ENCODE measurements at places on chromosomes 3 and 15.

- DNase-seq, result no peak
These were observed 47.6 kb downstream of the CTDSPL start for GRCh38 chr3:37909067-37909911.

GRCh38 chr15:31023841-31024240 is 32.4 kb upstream of the MTMR10 start:
- DNase-seq, result no peak

DNA sequence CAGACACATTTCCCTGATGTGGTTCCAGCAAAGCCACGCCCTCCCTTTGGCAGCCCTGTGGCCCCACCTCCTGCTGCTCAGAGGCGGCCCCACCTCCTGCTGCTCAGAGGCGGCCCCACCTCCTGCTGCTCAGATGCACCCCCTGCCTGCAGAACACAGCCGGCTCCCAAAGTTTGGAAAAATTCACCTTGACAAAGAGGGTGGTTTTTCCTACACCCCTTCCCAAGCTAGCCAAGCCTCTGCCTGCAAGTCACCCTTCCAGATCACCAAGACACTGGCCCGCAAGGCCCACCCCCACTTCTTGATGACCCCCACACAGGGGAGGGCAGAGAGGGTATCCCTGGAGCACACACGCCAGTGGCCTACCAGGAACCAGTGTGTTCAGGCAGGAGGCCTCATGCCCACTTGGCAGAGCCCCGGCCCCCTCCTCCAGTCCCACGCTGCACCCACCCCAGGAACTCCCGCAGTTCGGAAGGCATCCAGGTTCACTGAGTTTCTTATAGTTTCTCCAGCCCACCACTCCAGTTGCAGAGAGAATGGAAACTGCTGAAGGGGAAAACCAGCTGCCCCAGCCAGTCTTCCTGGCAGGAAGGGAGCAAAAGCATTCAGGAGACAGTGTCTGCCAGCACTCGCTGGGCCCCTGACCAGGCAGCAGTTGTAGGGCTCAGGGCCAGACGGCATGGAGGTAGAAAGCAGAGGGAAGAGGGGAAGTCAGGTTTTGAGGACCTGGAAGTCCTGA is 2.3 kb upstream of the HAPLN3 start:
- DNase-seq, result peak; percentile 60

- DNase-seq, result no peak
These were observed 260.6 kb downstream of the GOLGA6L6 start for GRCh38 chr15:20280933-20281463.

GRCh38 chr3:13475871-13476590 is 4.1 kb upstream of the HDAC11 start:
- DNase-seq, result no peak

GRCh38 chr3:111538681-111539083 is 3.3 kb upstream of the CD96 start:
- no peak for DNase-seq

DNA sequence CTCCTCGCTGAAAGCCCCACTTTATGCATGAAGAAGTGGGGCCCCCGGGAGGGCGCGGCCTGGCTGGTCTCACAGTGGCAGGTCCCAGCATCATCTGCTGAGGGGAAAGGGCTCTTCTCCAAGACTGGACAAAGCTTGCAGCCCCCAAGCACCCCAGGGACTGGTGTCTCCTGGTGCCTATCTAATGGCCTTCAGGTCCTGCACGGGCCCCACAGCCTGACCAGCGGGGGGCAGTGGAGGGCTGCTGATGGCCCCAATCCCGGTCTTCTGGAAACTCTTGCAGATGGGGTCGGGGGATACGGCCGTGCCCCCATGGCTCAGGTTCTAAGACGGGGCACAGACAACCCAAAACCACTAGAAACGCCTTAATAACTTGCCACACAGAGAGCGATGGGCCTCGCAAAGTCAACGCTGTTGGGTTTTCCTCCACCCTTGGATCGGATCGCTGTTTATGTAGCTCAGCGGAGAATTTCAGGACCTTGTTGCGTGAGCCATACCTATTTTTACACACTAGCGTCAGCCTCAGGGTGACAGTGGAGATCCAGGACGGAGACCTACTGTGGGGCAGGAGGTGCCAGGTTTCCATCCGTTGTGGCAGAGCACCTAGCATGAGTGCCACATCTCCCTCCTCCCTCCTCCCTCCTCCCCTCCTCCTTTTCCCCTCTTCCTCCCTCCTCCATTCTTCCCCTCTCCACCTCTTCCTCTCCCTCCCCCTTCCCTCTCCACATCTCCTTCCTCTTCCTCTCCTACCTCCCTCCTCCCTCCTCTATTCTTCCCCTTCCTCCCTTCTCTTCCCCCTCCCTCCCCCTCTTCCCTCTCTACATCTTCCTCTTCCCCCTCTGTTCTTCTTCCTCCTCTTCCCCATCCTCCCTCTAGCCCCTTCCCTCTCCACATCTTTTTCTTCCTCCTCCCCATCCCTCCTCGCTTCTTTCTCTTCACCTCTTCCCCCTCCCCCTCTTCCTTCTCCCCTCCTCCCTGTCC is 79.3 kb upstream of the ALDH1L1 start:
- DNase-seq, result no peak

GRCh38 chr3:11698326-11699082 is 54.8 kb upstream of the VGLL4 start:
- no peak for DNase-seq

DNA sequence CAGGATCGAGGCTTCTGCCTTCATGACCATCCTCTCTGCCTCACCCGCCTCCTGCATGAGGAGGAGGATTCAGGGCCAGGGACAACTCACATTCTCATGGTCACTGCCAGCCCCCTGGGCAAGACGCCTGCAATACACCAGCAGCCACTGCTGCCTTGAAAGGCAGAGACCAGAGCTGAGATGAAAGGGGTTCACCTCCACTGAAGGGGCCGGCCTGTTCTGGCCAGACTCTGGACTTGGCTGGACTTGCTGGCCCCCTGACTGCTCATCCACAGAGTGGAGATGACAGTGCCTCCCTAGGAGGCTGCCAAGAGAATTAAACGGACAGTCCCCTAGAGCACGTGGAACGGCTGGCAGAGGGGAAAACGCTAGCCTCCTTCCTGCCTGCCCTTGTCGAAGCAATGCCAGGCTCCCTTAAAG is 35.2 kb downstream of the MGLL start:
- no peak for DNase-seq

DNA sequence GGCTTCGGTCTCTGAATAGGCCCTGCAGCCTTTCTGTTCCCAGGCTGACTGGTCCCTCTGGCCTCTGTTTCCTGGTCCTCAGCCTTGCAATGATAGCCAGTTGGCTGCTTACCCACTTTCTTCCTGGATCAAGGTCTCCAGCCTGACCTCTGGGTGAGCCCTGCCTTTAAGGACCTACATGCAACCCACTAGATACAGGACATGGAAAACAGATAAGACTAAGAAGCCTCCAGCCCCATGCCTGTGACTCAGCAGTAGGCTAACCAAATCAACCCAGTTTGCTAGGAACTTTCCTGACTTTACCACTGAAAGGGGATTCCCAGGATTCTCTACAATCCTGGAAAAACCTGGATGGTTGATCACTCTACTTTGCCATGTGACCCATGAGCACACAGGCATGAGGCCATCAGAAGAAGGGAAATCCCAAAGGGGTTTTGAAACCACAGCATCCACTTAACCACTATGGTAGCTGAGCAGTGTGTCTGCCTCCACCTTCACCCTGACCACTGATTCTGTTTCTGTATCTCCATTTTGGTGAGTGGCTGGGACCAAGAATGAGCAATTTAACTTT is 188.1 kb downstream of the CHST2 start:
- no peak for DNase-seq

DNA sequence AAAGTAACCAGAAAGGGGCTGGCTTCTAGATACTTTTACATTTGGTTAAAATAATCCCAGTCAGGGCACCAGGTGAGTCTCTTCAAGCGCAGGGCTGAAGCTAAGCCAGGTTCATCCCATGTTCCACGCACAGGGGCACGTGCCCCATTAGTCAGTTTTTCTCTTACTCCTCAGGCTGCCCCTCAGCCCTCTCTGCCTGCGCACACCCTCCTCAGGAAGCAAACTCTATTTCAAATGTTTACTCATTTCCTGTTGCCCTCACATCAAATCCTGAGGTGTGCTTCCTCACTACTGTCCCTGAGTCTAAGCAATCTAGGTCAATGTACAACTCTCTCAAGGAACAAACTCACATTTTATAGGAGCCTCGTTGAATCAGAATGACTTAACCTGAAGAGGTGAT is 48.5 kb downstream of the THBS1 start:
- no peak for DNase-seq

DNA sequence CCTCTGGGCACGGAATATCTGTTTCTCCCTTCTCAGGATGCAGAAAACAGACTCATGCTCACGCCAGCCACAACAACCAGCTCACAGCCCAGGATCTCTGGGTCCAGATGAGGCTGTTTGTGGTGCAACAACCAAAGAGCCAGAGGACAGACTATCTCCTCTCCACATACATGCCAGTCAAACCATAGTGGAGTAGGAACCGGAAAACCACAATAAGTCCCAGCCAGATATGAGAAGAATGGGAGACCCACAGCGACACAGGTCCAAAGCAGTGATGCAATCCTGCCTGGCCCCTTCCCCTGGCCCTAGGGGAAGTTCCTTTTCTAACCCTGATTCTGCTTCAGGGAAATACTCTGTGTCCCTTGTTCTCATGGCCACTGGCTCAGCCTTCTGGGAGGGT is 27.6 kb downstream of the MEX3B start:
- DNase-seq, result no peak

GRCh38 chr3:123258359-123258758 is 56.6 kb downstream of the SEC22A start:
- no peak for DNase-seq

DNA sequence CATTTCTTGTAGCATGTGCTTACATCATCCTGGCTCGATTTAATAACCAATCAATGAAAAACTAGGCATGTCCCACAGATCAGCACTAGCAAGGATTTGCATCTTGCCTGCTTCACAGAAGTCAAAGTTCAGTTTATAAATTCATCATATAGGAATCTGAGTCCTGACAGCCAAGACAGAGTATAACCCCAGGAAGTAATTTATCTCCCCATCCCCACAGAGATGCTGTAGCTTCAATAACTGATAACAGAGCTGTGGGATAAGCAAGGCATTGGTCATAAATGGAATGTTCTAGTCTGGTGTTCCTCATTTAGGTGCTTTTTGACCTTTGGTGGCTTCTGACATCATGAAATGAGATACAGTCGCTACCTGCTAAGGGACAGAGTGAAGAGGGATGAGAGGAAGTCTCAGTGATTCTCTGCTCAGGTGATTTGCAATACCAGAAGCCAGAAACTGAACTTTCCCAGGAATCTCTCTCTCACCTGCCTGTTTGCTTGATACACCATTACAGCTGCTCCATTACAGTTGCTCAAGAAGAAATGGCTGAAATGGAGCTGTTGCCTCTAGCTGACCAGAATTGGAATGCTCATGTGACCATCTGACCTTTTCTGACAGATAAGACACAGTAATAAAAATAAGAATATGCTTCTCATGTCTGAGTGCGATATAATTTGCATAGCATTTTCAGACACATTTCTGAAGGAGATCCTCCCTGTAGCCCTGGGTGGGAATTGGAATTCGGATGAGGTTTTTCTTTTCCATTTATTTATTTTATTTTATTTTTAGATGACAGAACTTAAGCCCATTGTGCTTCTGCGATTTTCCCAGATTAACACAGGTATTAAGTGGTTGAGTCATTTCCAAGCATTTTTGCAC is 217.1 kb upstream of the KCNMB2 start:
- no peak for DNase-seq

GRCh38 chr3:143825513-143825912 is 22.8 kb downstream of the SLC9A9 start:
- DNase-seq, result no peak

DNA sequence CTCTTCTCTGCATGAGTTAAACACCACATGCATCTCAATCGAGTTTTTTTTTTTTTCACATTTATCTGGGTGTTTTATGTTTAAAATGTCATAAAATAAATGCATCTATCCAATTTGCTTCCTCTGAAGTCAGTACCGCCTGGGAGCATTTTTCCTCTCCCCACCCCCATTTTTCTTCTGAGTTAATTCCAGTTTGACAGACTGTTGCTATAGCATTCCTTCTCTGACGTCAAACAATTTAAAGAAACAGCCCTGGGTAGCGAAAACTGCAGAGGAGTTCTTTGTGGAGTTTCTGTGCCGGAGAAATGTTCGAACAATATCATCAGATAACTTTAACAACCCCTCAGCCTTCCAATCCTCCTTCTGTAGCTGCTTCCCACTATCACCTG is 900 bp upstream of the GNB4 start:
- no peak for DNase-seq

DNA sequence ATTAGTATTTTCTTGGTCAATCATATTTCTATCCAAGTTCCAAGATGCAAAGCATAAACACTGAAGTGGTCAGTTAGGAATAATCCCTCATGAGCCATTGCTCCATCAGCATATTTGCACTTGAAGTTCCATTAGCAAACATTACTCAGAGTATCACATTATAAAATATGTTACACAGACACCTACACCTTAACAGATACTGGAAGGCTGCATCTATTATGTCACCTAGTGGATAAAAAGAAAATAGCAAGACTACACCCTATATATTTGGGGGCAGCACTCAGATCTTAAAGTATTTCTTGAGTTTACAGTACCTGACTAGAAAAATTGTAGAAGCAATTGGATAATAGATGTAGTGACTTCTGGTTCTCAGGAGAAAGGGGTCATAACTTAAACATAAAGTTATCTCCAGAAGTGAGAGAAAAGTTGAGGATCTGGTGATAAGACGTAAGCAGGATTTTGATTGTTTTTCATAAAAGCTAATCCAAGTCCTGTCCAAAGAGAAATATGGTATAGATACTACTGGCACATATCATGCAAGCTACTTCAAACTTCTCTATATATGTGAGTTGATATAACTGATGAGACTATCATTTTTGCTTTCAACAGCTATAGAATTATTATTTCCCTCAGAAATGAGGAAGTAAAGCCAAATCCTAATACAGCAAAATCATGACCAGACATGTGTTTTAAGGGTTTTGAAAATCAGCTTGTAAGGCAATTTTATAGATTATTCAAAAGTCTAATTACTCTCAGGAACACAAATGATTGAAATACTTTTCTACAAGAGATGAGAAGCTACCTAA is 422.2 kb downstream of the GBE1 start:
- no peak for DNase-seq

- DNase-seq, result no peak
These were observed 480.7 kb upstream of the SUCLG2 start for GRCh38 chr3:68135067-68135466.

DNA sequence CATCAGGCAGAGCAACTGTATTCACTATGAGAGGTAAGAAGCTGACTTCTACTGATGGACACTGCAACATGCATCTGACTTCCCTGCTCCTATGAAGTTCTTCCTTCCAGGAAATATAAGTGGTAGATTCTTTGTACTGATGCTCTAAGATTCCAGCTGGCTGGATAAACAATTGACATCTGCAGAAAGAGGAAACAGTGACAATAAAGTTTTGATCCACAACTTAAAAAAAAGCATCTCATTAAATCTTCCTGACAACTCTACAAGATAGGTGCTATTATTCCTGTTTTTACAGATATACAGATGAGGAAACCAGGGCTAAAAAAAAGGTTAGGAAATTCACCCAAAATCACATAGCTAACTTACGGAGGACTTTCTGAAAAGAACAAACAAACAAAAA is 142.8 kb downstream of the VPS13C start:
- DNase-seq, result no peak

- no peak for DNase-seq
These were observed 169.3 kb downstream of the RAB11A start for GRCh38 chr15:66038387-66039116.

All from forelimb muscle (tissue), 1 donor.